ENCODE measurements at places on chromosomes 5 and 9.

GRCh38 chr5:159727167-159727566 lies 189.1 kb upstream of the ADRA1B start:
- no peak for DNase-seq

GRCh38 chr5:101482931-101483330 lies 579.8 kb upstream of the ST8SIA4 start:
- DNase-seq, result no peak

DNA sequence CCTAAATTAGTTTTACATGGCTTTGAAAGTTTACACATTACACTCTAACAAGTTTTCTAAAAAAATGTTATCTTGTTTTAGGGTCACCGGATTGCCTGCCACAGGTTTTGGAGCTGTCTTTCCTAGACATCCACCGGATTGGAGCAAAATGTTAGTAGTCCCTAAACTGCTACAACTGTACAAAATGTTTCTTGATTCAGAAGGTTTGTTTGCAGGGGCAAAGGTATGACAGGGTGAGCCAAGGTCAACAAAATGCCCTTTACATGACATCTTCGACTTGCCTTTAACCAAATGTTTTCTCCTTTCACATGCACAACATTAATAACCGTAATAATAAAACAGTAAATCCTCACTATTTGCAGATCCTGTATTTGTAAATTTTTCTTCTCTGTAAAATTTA lies 37.2 kb downstream of the CFAP95 start:
- DNase-seq, result no peak

GRCh38 chr9:108811944-108812343 lies 43.8 kb downstream of the ACTL7B start:
- DNase-seq, result no peak

DNA sequence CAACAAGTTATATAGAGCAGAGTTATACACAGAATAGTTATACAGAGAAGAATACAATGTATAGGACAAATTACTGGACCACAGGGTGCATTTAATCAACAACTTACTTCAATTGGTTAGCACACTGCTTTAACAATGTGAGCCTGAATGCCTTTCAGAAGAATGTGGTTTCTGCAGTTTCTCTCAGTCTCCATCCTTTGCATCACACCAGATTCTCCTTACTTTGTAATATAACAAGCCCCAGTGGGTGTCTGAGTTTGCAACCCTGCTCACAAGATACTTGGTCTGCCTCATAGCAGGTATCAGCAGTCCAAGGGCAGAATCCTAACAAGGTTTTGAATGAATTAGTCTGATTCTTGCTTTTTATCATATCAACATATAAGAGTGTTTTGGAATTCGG lies 114.6 kb downstream of the GABRB2 start:
- DNase-seq, result no peak

- peak; percentile 80 for DNase-seq
Observed at GRCh38 chr5:140595538-140596300, 31.1 kb downstream of the SLC35A4 start.

DNA sequence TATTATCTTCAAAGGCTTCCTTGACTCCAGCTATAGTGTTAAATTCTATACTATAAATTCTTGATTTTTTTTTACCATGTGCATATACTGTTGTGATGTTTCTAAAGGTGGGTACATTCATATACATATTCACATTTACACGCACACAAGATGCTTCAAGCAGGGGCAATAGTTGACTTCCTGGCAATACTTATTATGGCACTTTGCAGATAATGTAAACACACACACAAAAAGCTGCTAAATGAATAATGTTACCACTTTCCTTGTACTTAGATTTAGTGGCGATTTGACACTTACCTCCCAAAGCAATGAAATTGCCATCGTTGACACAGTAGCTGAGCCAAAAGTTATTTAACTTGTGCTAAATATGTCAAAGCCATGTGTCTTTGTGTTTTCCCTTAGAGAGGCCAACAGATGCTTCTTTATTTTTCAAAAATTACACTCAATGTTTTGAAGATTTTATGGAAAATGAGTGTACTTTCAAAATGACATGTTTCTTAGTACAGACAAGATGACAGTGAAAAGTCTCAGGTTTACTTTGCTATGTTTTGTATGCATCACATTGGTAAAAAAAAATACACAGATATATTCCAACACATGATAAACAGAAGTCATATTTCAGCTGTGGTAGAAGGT lies 12.2 kb upstream of the ERAP2 start:
- no peak for DNase-seq

- DNase-seq, result no peak
Observed at GRCh38 chr9:19485193-19485592, 76.4 kb downstream of the ACER2 start.

All from upper lobe of left lung (tissue), 6 donors.